ENCODE measurements at places on chromosomes 5 and 9.

DNA sequence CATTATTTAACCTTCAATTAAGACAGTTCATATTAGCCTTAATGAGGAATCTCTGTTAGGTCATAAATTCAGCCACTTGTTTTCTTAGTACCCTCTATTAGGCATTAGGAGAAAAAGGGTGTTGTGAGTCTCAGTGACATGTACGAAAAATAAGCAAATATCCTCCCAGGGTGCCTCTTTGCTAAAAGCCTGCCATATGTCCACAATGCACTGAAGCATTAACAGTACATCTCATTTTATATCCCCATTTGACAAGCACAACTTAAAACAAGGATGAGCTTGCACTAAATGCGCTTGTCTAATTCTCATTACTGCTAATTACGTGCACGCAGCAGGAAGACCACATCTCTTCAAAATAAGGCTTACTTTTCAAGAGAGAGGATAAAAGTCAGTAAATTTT is 48.4 kb upstream of the SRFBP1 start:
- DNase-seq: no peak

- no peak for DNase-seq
Observed at GRCh38 chr9:95459851-95460517, 56.8 kb downstream of the PTCH1 start.

- DNase-seq: no peak
Observed at GRCh38 chr9:136697146-136697820, 10.0 kb upstream of the AGPAT2 start.

DNA sequence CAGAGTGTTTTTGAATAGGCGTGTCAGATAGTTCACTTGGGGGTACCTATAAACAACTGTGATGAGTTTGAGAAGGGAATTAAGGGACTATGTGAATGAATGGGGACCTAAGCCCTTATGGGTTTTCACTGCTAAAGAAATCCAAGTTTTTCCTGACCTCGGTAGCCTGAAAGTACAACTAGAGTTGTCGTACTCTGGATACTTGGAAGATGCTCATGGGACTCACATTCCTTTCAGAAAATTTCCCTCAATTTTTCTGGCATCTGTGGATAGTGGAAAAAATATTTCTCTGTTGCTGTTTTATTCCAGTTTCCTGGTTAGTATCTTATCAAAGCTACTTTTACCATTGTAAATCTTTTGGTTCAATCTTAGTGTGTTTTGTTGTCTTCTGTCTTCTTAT is 1112.3 kb upstream of the SEMA6A start:
- no peak for DNase-seq

DNA sequence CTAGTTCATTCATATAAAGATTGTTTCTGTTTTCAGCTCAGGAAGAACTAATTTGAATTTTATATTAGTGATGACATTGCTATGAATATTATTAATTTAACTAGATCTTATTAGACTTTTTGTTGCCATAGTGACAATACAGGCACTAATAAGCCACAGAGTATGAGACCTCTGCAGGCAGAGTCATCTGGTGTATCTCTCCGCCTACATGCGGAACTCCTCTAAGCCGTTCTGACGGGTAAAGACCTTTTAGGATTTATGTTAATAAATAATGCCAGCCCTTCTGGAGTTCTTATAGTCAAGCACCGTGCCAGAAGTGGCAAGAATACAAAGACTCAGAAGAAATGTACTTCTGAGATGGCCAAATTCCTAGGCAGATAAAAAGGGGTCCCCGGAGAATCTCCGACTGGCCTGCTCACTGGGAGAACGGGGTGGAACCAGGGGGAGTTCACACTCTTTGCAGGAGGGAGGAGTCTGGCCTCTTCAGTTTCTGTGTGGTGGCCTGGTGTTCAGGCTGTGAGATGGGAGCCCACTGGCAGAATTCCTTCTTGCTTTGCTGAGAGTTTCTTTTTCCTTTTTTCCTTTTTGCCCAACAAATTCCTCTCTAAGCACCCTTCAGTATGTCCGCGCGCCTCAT is 85.1 kb upstream of the IL12B start:
- DNase-seq: no peak

DNA sequence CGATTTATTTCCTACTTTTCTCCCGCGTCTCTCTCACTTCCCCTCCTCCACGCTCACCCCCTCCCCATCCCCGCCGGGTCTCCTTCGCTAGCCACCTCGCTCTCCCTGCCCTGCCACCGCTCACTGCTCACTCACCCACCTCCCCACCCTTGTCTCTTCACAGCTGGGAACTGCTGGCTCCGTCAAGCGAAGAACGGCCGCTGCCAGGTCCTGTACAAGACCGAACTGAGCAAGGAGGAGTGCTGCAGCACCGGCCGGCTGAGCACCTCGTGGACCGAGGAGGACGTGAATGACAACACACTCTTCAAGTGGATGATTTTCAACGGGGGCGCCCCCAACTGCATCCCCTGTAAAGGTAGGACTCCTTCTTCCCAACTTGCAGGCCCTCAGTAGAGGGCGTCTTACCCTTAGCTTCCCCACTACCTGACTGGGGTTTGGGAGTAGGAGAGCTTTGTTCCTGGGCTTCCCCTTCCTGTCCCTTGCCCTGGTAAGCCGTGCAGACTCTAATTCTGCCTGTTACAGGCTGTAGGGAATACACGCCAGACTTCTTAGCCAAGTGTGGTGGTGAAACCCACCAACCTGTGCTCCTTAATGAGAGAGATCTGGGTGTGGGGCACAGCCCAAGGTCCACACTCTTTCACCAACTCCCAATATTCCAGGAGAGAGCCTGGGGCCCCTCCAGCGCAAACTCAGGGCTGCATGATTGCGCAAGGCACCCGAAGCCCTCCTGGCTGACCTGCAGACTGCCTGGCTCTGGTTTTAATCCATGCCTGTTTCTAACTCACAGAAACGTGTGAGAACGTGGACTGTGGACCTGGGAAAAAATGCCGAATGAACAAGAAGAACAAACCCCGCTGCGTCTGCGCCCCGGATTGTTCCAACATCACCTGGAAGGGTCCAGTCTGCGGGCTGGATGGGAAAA is 2.5 kb downstream of the FST start:
- no peak for DNase-seq

Measured in activated CD4-positive, alpha-beta T cell treated with anti-CD3 and anti-CD28 coated beads for 4 hours (primary cell).